ENCODE measurements at places on chromosomes 2 and 18. TPM values are rescaled to one million over a fixed set of nuclear protein-coding genes. Genes with fewer than 3 reads are reported as not detected.

Gene FRZB
- total RNA-seq, result 4.6 TPM

Gene OSR1
- total RNA-seq, result 3.9 TPM

Gene GRB14
- total RNA-seq, result 1.1 TPM

Gene APLF
- total RNA-seq, result 2.7 TPM

Gene ALKAL2
- total RNA-seq, result not detected

Gene GPR75
- total RNA-seq, result 2.5 TPM

Gene REG3A
- 1,176 TPM for total RNA-seq

Gene PROC
- 1.6 TPM for total RNA-seq

Gene CKAP2L
- total RNA-seq, result 0.70 TPM

Gene C1D
- total RNA-seq, result 35.3 TPM

Gene SAG
- total RNA-seq, result not detected

Gene CMPK2
- 13.2 TPM for total RNA-seq

Gene CRYGC
- not detected for total RNA-seq

Gene GALNT5
- 7.8 TPM for total RNA-seq

Gene ANKRD30BL
- total RNA-seq, result not detected

Gene TBC1D8
- total RNA-seq, result 511 TPM

Gene TDRD15
- total RNA-seq, result not detected

Gene KIF1A
- 2.9 TPM for total RNA-seq

Gene SMYD1
- not detected for total RNA-seq

All from Peyer's patch (tissue), 4 donors.